ENCODE measurements at places on chromosomes 6 and 20.

- no peak overlapping the region for H3K4me3 ChIP-seq
- DNase-seq = no peak
- no peak overlapping the region for H3K27ac ChIP-seq
- H3K4me1 ChIP-seq = no peaks in the 10 kb centered on the region
- H3K27me3 ChIP-seq = peaks cover 21% of the 10 kb centered on the region
Observed at GRCh38 chr6:150394053-150394898, 25.5 kb downstream of the IYD start.

- no peak overlapping the region for H3K4me3 ChIP-seq
- no peaks in the 10 kb centered on the region for H3K27me3 ChIP-seq
- DNase-seq = no peak
- H3K4me1 ChIP-seq = peaks cover 29% of the 10 kb centered on the region
- H3K27ac ChIP-seq = no peak overlapping the region
- H3K36me3 ChIP-seq = peaks cover 4% of the 10 kb centered on the region
Observed at GRCh38 chr20:50744143-50744792, 12.9 kb downstream of the PARD6B start.

GRCh38 chr20:17594443-17594842 lies 24.6 kb downstream of the DSTN start:
- H3K27me3 ChIP-seq = no peaks in the 10 kb centered on the region
- DNase-seq = no peak
- H3K4me3 ChIP-seq = no peak overlapping the region
- peaks cover 7% of the 10 kb centered on the region for H3K36me3 ChIP-seq
- no peak overlapping the region for H3K27ac ChIP-seq
- H3K4me1 ChIP-seq = no peaks in the 10 kb centered on the region

DNA sequence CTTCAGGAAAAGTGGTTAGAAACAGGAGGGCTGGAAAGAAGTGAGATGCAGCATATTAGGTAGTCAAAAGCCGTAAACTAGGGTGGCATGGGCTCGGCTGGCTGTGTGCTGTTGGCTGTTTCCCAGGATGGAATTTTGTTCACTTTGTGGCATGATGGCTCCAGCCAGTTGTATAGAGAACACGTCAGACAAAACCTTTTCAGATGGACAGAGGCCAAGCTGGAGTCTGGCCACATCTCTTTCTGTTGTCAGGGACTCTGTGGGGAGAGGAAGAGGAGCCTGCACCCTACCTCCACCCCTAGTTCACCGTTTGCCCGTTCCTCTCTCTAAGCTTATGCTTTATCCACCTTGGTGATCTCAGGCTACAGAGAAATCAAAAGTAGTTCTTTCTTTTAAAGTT lies 22.0 kb downstream of the C6orf89 start:
- H3K36me3 ChIP-seq = peaks cover 54% of the 10 kb centered on the region
- peaks cover 56% of the 10 kb centered on the region for H3K4me1 ChIP-seq
- no peak overlapping the region for H3K27ac ChIP-seq
- DNase-seq = no peak
- H3K27me3 ChIP-seq = no peaks in the 10 kb centered on the region
- no peak overlapping the region for H3K4me3 ChIP-seq

- no peak for DNase-seq
- no peak overlapping the region for H3K27ac ChIP-seq
- no peaks in the 10 kb centered on the region for H3K27me3 ChIP-seq
- no peak overlapping the region for H3K4me3 ChIP-seq
- no peaks in the 10 kb centered on the region for H3K36me3 ChIP-seq
Observed at GRCh38 chr6:147950623-147950987, 392.0 kb upstream of the SASH1 start.

DNA sequence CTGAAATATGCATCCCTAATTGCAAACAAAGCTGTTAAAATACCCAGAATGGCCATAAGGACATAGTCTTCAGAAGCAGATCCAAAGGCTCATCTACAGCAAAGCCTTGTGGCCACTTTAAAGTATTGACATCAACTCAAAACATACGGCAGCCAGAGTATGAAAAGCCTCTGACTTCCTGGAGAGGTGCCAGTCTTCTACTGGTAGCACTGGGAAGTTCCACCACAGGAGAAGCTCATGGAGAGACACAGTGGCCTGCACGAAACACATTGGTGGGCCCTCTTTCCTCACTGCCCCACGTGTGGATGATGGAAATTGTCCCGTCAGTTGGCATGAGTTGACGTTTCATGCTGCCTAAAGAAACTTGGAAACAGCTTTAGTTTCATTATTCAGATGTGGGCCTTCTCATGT lies 202.6 kb upstream of the HEY2 start:
- no peak for DNase-seq
- no peaks in the 10 kb centered on the region for H3K27me3 ChIP-seq
- H3K36me3 ChIP-seq = no peaks in the 10 kb centered on the region

DNA sequence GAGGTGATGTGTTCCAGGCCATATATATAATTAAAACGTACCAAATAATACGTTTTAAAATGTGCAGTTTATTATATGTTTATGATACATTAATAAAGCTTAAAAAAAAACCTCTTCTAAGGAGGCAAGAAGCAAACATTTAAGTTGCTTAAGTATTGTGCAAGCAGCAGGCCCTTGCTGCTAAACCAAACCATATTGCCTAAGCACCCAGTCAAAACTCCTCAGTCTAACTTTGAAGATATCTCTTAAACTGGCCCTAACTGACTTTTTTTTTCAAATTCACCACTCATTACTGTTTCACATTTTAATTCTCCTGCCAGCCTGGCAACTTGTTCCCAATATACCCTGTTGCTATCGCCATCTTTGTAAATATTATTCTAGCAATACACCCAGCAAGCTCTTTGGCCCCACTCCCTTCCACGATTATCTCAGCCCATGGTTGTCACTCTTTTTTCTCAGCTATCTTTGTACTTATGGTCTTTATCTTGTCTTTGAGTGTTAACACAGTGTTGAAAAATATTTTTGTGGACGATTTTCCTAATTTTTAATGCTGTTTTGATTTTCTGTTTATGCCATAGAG lies 60.9 kb downstream of the C6orf58 start:
- no peaks in the 10 kb centered on the region for H3K36me3 ChIP-seq
- peaks cover 10% of the 10 kb centered on the region for H3K27me3 ChIP-seq
- no peak overlapping the region for H3K4me3 ChIP-seq
- DNase-seq = no peak
- H3K4me1 ChIP-seq = no peaks in the 10 kb centered on the region

GRCh38 chr20:41889126-41889843 lies 271.1 kb upstream of the CHD6 start:
- no peaks in the 10 kb centered on the region for H3K4me1 ChIP-seq
- H3K27me3 ChIP-seq = no peaks in the 10 kb centered on the region
- no peak for DNase-seq
- H3K4me3 ChIP-seq = no peak overlapping the region

DNA sequence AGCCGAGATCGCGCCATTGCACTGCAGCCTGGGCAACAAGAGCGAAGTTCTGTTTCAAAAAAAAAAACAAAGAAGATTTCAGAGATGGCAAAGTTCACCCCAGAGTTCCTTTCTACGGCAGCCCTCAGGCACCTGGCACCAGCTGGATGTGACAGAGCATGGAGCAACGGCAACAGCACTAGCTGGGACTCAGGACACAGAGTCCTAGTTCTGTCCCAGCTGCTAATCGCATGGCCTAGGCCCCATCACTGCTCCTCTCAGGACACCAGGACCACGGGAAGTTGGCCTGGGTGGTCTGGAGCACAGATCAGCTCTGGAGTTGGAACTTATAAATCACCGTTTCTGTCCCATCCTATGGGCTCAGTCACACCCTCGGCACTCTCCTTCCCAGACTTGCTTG lies 1.1 kb downstream of the PGC start:
- DNase-seq = no peak
- H3K27me3 ChIP-seq = peaks cover 26% of the 10 kb centered on the region
- H3K4me1 ChIP-seq = no peaks in the 10 kb centered on the region
- H3K27ac ChIP-seq = no peak overlapping the region
- H3K36me3 ChIP-seq = no peaks in the 10 kb centered on the region
- H3K4me3 ChIP-seq = no peak overlapping the region

DNA sequence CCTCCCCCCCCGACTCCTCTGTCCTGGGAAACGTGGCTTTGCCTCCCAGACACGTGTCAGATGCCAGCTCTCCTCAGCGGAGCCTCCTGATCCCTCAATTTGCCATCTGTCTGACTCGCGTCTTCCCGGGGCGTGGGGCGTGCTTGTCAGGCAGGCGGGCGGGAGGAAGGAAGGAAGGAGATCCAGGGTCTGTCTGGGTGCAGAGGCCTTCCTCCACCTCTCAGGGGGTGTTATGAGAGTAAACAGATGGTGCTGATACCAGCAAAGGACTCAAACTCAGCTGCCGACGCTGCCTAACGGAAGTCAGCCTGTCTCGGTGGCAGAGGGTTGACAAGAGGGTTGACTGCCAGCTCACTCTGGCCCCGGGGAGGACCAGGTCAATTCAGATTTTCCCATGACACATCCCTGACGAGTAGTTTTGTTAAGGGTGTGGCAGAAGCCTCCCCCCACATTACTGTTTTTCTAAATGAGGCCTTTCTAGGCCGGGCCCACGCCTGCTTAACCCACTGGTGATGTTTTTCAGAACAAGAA lies 17.0 kb downstream of the UQCC2 start:
- DNase-seq = peak; percentile 72
- peaks cover 63% of the 10 kb centered on the region for H3K36me3 ChIP-seq
- no peaks in the 10 kb centered on the region for H3K27me3 ChIP-seq
- peaks cover 81% of the 10 kb centered on the region for H3K4me1 ChIP-seq

DNA sequence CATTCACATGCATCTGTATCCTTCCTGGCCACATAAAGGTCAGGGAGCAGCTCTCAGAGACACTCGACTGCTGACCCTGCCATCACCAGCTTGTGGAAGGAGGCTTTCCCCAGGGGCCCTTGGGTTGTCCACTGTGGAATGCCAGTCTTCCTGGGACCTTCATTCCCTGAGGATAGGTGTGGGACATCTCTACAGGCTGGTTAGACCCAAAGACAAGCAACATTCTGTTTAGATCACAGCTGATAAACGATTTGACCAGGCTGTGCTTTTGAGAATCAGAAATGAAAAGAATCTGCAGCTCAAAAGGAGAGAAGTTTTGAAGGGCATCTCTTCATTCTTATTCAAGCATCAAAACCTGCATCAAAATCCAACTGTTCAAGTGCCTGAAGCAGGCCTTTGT lies 18.2 kb upstream of the SH3BGRL2 start:
- DNase-seq = no peak
- H3K27ac ChIP-seq = no peak overlapping the region
- peaks cover 5% of the 10 kb centered on the region for H3K27me3 ChIP-seq
- H3K4me1 ChIP-seq = no peaks in the 10 kb centered on the region
- H3K4me3 ChIP-seq = no peak overlapping the region

DNA sequence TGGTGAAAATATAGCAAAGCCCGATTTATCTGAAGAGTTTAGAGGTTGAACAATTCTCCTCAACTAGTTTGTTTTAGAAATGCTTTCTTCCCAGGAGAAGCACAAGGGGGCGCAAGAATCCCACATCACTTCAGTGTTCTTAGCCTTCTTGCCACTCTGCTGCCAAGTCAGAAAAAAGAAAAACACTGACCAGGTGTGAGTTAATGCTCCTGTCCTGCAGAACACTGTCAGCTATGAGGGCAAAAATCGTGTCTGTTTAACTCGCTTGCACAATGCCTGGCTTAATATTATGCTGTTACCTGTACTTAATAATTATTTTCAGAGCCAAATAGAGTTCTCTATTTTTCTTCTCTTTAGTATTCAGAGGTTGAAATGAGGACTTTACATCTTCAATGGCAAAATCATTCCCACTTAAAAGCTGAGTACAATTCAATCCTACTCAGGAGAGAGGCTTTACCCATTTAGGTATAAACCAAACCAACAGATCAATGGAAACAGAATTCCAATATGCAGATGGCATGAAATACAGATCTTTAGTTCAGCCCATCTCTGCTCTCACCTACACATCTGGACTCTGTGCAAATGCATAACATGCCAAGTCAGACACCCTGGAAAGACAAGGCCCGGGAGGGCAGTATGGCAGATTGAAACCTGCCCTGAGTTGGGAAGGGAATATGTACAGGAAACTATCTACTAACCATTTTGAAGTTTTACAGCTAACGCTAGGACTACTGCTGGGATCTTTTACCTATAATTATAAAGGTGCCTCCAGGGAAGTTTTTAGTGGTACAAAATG lies 71.4 kb upstream of the TULP1 start:
- DNase-seq = peak; percentile 85
- peak overlapping the region; percentile 78 for H3K27ac ChIP-seq
- peaks cover 47% of the 10 kb centered on the region for H3K4me1 ChIP-seq
- H3K27me3 ChIP-seq = no peaks in the 10 kb centered on the region

- no peak overlapping the region for H3K4me3 ChIP-seq
- no peaks in the 10 kb centered on the region for H3K4me1 ChIP-seq
- H3K27ac ChIP-seq = no peak overlapping the region
Observed at GRCh38 chr20:50360218-50360672, 149.9 kb upstream of the PTPN1 start.

DNA sequence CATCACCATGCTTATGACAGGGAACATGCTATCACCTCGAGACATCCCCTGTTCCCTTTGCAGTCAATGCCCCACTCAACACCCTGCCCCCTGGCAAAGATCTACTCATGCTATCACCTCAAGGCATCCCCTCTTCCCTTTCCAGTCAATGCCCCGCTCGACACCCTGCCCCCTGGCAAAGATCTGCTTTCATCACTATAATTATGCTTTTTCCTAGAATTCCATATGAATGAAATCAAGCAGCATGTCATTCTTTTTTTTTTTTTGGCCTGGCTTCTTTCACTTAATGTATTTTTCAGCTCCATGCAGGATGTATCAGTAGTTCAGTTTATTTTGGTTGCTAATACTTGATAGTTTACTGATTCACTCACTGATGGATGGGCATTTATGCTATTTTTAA lies 554.9 kb downstream of the CDH26 start:
- no peak overlapping the region for H3K27ac ChIP-seq
- no peaks in the 10 kb centered on the region for H3K27me3 ChIP-seq
- H3K4me3 ChIP-seq = no peak overlapping the region
- no peak for DNase-seq

Data from activated naive CD4-positive, alpha-beta T cell treated with anti-CD3 and anti-CD28 coated beads, Interleukin-2, amount 10 ng/mL, durations not matched to agents 7 days and 5 days (primary cell).